ENCODE measurements at places on chromosomes 1 and 21.

DNA sequence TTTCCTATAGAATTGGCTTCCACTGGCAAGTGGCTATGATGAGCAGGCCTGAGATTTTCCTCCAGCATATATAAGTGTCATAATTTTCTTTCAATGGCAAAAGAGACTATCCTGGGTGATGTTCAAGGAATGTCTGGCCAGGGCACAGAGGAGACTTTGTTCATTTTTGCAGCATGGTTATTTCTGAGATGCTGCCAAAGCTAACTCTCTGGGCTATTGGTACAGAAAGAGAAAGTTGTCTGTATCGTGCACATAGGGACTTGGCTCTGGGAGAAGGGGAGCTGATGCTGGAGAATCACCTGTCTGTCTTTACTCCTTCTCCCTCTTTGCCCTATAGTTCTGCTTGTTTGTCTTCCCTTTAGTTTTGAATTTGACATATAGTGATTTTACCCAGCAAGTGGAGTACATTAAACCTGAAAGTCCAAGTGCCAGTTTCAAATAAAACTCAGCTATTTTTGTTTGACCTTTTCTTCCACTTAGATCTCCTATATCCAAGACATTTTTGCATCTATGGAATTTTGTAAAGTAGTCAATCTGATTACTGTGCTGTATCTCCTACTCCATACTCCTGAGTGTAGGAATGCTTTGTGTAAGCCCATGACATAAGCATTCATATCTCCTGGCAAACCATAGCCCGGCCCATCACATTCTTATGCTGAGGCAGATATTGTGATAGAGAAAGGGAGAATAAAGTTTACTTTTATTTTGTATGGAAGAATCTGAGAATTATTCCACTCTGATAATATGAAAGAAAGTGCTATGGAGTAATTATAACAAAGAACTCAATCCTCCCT lies 3.9 kb downstream of the FNDC7 start:
- no peak for DNase-seq

- DNase-seq: no peak
Observed at GRCh38 chr1:199545780-199546179, 481.7 kb upstream of the NR5A2 start.

GRCh38 chr1:210663730-210664573 lies 335.2 kb downstream of the HHAT start:
- no peak for DNase-seq

DNA sequence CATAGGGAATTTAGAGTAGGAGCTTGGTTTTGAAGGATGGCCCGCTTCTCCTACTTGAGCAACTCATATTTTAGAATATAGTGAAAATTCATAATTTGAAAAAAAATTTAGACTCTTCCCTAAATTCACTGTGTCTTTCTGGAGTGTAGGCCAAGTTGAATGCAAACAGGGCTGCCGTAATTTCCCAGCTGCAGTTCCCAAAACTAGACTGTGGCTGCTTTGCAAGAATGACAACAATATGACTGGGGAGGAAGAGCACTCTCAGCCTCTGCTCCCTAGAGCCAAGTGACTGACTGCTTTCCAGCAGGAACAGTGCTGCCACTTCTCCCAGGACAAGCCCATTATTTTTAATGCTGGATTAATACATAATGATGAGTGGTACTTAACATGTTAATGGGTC lies 209.0 kb downstream of the RHOU start:
- no peak for DNase-seq

DNA sequence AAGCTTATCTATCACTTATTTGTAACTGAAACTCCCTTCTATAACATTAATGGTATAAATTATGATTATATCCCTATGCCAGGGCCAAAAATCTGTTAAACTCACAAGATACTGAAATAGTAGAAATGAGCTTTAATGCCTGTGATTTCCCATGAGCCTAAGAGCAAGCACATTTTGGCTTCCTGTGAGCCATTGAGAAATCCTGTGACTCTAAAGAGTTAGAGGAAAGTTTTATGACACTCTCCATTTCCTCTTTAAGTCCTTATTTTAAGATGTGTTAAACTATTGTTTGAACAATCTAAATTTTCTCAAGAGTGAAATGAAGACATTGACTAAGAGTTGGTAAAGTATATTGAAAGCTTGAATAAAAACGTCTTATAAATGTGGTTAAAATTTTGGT lies 45.6 kb downstream of the SUCO start:
- DNase-seq: no peak

- no peak for DNase-seq
Observed at GRCh38 chr1:203086992-203087763, 1.4 kb upstream of the MYOG start.
